Chondrocyte (in vitro differentiated cells): ENCODE measurements at places on chromosomes 5 and 9. TPM values are rescaled to one million over a fixed set of nuclear protein-coding genes. Genes with fewer than 3 reads are reported as not detected.

DNA sequence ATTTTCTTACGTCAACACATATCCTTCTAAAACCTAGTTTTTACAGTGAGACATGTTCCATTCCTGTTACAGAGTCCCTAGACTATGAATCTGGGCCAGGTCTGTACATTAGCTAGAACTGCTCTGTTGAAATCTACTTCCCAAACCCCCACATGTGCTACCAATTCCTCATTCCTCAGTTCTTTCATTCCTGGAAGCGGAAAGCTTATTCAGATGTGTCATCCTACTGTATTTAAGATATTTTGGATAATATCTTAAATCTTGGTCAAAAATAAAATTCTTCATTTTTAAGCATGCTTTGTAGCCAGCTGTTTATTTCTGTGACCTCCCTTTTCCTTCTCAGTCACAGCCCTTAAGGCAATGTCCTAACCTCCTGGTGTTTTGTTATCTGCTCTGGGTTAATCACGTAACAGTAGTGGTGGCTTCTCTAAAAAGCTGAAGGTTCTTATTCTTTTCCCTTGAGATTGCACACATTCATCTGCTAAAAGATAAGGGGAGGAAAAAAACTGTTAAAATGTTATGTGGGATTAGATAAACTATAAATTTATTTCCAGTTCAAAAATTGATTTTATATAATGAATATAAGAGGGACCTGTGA is 35.6 kb downstream of the GLRX start:
- H3K4me3 ChIP-seq: no peak overlapping the region
- H3K27ac ChIP-seq: no peak overlapping the region
- peaks cover 27% of the 10 kb centered on the region for H3K36me3 ChIP-seq
- DNase-seq: no peak
- H3K27me3 ChIP-seq: no peaks in the 10 kb centered on the region

Gene PARP8
- 23.3 to 31.3 TPM (median 23.6 TPM) in 3 replicates for total RNA-seq

DNA sequence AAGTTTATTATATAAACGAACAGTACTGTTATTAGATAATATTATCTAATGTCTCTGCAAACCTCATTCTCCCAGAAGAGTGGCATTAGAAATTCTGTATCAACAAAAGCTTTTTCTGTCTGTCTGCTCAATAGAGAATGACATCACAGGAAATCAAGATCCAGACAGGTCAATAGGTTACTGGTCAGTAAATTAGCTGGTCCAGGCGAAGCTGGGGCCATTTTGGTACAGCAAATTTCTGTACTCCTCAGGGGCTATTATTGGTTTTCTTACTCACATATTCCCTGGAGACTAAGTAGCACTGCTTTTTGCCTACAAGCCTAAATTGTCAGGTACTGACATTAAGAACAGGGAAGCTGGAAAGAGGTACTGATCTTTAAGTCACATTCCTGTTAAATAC is 80.5 kb downstream of the PLPP1 start:
- peaks cover 55% of the 10 kb centered on the region for H3K4me1 ChIP-seq
- H3K27ac ChIP-seq: peak overlapping the region; percentile 49
- no peaks in the 10 kb centered on the region for H3K27me3 ChIP-seq
- H3K4me3 ChIP-seq: no peak overlapping the region

DNA sequence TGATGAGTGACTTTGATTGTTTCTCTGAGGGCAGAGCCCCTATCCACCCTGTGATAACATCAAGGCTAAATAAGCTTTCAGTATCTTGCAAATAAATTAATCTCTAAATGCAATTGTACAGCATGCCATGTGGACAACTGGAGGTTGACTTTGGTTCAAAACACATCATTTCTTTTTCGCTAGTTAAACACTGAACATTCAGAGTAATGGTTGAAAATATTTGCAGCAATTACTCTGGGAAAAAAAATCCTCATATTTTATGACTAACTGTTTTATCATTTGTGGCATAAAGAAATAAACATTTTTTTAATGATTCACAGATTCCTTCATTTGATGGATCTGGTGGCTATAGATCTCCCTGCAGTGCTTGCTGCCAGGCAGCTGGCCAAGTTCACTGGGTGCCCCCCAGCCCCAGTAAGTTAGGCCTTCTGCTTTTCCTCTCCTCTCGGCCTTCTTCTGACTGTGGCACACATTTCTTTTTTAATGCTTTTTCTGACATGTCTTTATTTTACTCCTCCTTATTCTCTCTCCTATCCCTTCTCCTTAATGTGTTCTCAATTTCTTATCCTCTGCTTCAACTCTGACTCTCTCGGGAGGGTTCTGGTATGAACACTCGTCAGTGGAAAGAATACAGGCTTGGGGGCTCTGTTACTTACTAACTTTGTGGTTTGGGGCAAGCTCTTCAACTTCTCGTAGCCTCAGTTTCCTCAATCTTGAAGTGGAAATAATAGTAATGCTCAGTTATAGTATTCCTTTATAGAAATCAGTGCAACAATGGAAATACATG is 69.6 kb downstream of the ADAMTSL1 start:
- H3K27ac ChIP-seq: peak overlapping the region; percentile 90
- H3K4me1 ChIP-seq: peaks cover 42% of the 10 kb centered on the region
- no peaks in the 10 kb centered on the region for H3K27me3 ChIP-seq
- peak overlapping the region; percentile 41 for H3K4me3 ChIP-seq
- DNase-seq: no peak

DNA sequence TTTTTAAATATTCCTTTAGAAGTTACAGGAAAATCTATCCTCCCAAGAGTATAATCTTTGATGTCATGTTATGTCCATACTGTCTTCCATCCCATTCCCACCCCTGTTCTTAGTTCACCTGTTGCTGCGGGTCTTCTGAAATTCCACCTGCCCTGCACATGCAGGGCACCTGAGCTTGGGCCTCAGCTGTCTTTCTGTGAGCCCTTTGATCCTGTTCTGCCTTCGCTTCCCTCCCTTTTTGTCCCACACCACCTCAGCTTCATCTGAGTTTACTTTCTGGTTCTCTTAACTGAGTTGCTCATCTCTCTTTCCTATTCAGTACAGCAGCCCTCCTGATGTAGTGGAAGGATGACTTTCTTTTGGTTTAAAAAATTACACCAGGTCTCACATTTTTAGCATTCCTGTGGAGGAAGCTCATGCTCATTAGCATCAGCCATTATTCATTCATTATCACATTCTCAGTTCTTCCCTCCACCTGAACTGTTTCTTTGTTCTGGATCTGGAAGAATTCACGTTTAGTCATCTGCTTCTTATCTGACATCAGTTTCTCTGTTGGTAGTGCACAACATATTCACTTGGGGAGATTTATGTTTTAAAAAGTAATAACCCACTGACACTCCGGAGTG is 211.0 kb downstream of the ADCY2 start:
- DNase-seq: no peak
- no peaks in the 10 kb centered on the region for H3K36me3 ChIP-seq
- H3K4me3 ChIP-seq: no peak overlapping the region
- H3K27me3 ChIP-seq: peaks cover 22% of the 10 kb centered on the region

DNA sequence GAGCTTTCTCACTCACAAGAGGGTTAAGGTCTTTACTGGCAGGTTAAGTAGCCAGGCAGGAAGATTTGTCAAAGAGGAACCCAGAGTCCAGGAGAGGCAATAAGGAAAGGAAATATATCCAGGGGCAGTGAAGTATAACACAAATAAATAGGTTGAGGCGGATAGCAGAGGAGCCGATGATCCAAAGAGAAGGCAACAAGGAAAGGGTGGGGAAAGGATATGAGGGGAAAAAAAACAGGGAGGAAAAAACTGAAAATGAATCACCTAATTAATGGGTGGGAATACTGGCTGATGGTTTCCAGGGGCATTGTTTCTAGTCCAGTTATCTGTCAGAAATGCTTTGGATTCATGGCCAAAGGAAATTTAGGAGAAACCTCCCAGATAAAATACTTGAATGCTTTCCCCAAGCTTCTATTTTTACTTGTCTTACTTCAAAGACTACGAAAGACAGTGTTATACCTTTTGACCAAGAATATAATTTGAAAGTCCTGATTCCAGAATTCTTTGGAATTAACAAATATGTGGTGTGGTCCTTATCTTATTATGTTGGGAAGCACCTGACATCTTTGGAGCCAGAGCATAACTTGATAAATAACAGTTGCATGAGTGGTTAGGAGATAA is 146.5 kb downstream of the AOPEP start:
- H3K4me3 ChIP-seq: no peak overlapping the region
- peaks cover 78% of the 10 kb centered on the region for H3K4me1 ChIP-seq
- DNase-seq: no peak

- H3K4me1 ChIP-seq: peaks cover 46% of the 10 kb centered on the region
- H3K27me3 ChIP-seq: no peaks in the 10 kb centered on the region
- H3K27ac ChIP-seq: peak overlapping the region; percentile 98
Measured at GRCh38 chr5:141560151-141560550, 58.6 kb downstream of the DIAPH1 start.

Gene ELOVL7
- total RNA-seq: 0.22 to 0.40 TPM (median 0.28 TPM) in 3 replicates

DNA sequence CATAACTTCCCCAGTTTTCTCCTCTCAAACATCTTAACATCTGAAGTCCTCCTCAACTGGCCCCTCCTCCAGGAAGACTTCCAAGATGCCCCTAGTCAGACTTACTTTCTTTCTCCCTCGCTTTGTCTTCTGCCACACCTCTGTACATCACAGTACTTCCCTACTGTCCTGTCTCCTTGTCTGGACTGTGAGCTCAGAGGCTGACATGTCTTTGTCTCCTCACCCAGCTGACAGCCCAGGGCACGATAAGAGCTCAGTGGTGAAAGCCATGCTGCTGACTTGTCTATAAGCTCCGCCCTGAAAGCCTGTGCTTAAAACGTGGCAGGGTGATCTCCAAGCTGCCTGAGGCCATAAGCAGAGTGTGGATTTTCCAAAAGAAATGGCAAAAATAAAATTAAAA is 33.0 kb upstream of the SLC25A51 start:
- peaks cover 31% of the 10 kb centered on the region for H3K4me1 ChIP-seq
- peaks cover 2% of the 10 kb centered on the region for H3K36me3 ChIP-seq
- H3K27me3 ChIP-seq: no peaks in the 10 kb centered on the region
- DNase-seq: no peak
- no peak overlapping the region for H3K4me3 ChIP-seq

GRCh38 chr5:145774442-145774841 is 60.7 kb downstream of the PRELID2 start:
- no peaks in the 10 kb centered on the region for H3K27me3 ChIP-seq
- no peak overlapping the region for H3K4me3 ChIP-seq
- DNase-seq: no peak
- H3K27ac ChIP-seq: no peak overlapping the region
- H3K36me3 ChIP-seq: peaks cover 5% of the 10 kb centered on the region
- peaks cover 30% of the 10 kb centered on the region for H3K4me1 ChIP-seq

Gene LAMC3
- 0.95 to 7.3 TPM (median 1.2 TPM) in 3 replicates for total RNA-seq

GRCh38 chr9:97060796-97061195 is 21.9 kb upstream of the CTSV start:
- peaks cover 22% of the 10 kb centered on the region for H3K27me3 ChIP-seq
- no peak overlapping the region for H3K27ac ChIP-seq
- no peak overlapping the region for H3K4me3 ChIP-seq

DNA sequence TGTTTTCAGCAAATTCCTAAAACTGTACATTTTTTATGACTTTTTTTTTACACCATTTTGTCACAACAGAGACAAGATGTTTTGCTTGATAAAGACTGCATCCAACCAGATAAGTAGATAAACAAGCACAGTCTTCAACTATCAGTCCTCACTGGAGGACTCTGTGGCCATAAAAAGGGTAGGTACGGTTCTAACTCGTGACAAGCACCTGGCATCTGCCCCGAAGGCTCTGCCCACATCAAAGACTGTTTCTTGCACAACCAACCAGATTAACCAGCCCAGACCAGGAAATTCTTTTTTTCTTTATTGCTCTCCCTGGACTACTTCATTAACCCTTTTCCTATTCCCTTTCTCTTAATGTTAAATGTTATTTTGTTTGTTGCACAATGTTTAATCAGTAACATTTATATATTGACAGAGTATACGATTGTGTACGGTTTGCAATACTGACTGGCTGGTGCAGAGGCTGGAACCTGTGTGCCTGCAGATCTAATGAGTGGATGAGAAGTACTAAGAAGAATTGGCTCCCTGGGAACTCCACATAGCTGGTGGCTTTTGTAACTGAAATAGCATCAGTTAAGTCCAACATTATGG is 74.1 kb downstream of the SERINC5 start:
- H3K36me3 ChIP-seq: peaks cover 3% of the 10 kb centered on the region
- no peak for DNase-seq
- H3K4me1 ChIP-seq: peaks cover 10% of the 10 kb centered on the region
- no peak overlapping the region for H3K27ac ChIP-seq
- H3K27me3 ChIP-seq: no peaks in the 10 kb centered on the region
- no peak overlapping the region for H3K4me3 ChIP-seq

- H3K27ac ChIP-seq: peak overlapping the region; percentile 39
- DNase-seq: no peak
- peak overlapping the region; percentile 88 for H3K4me3 ChIP-seq
- H3K4me1 ChIP-seq: peaks cover 66% of the 10 kb centered on the region
- H3K27me3 ChIP-seq: no peaks in the 10 kb centered on the region
- peaks cover 7% of the 10 kb centered on the region for H3K36me3 ChIP-seq
Measured at GRCh38 chr5:75051217-75051751, 1.1 kb downstream of the GCNT4 start.

GRCh38 chr5:37724395-37725125 is 115.3 kb downstream of the GDNF start:
- H3K27ac ChIP-seq: no peak overlapping the region
- no peak for DNase-seq
- peaks cover 8% of the 10 kb centered on the region for H3K36me3 ChIP-seq
- peaks cover 29% of the 10 kb centered on the region for H3K4me1 ChIP-seq

Gene MCIDAS
- total RNA-seq: 0.15 TPM in 1 of 3 replicates, not detected in the others

- peaks cover 2% of the 10 kb centered on the region for H3K36me3 ChIP-seq
- no peak overlapping the region for H3K4me3 ChIP-seq
- no peak overlapping the region for H3K27ac ChIP-seq
- no peak for DNase-seq
- H3K27me3 ChIP-seq: peaks cover 42% of the 10 kb centered on the region
- no peaks in the 10 kb centered on the region for H3K4me1 ChIP-seq
Measured at GRCh38 chr5:152532714-152533113, 127.6 kb upstream of the NMUR2 start.

GRCh38 chr5:94267350-94267899 is 351.0 kb downstream of the KIAA0825 start:
- peaks cover 9% of the 10 kb centered on the region for H3K36me3 ChIP-seq
- no peak overlapping the region for H3K4me3 ChIP-seq
- no peak overlapping the region for H3K27ac ChIP-seq
- H3K4me1 ChIP-seq: no peaks in the 10 kb centered on the region

GRCh38 chr5:146770980-146771379 is 107.6 kb downstream of the PPP2R2B start:
- no peak overlapping the region for H3K4me3 ChIP-seq
- no peak overlapping the region for H3K27ac ChIP-seq
- H3K27me3 ChIP-seq: peaks cover 2% of the 10 kb centered on the region
- H3K4me1 ChIP-seq: no peaks in the 10 kb centered on the region

DNA sequence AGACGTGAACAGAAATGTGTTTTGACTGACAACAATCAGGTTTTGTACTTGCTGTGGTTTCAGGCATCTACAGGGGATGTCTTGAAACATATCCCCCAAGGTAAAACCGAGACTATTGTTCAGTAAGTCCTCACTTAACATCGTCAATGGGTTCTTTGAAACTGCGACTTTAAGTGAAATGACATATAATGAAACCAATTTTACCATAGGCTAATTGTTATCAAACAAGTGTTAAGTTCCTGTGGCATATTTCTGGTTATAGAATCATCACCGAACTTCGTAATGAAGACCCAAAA is 16.4 kb upstream of the OMD start:
- H3K27me3 ChIP-seq: no peaks in the 10 kb centered on the region
- peaks cover 4% of the 10 kb centered on the region for H3K36me3 ChIP-seq
- no peak for DNase-seq
- peak overlapping the region; percentile 38 for H3K27ac ChIP-seq
- H3K4me1 ChIP-seq: peaks cover 28% of the 10 kb centered on the region

Gene PLCXD3
- total RNA-seq: not detected in 3 replicates

- H3K36me3 ChIP-seq: no peaks in the 10 kb centered on the region
- no peaks in the 10 kb centered on the region for H3K4me1 ChIP-seq
- no peak overlapping the region for H3K4me3 ChIP-seq
Measured at GRCh38 chr5:98175474-98175873, 598.0 kb upstream of the RGMB start.

GRCh38 chr9:61666849-61667371 is 477.1 kb downstream of the SPATA31A7 start:
- H3K4me1 ChIP-seq: no peaks in the 10 kb centered on the region
- H3K27me3 ChIP-seq: no peaks in the 10 kb centered on the region
- peak; percentile 68 for DNase-seq
- no peak overlapping the region for H3K27ac ChIP-seq
